Astrocyte (in vitro differentiated cells and primary cell): ENCODE measurements at places on chromosomes 3 and 15.

- DNase-seq, result peak; percentile 99
These were observed 153.6 kb downstream of the TNIK start for GRCh38 chr3:171306631-171307030.

DNA sequence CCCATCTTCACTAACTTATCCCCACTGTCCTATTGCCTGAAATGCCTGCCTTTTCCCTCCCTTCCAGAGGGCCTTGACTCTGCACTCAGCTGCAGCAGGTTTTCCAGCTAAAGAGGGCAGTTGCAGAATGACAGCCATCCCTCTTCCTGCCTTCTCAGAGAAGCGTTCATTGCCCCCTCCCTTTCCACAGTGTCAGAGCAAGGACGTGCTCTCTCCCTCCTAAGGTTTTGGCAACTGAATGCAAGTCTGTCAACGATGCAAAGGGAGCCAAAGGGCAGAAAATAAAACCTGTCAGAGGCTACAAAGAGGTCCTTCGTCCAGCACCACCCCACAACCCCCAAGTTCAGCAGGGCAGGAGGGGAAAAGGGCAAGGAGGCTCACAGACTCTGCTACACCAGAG lies 230.1 kb upstream of the THBS1 start:
- DNase-seq, result no peak

- peak; percentile 38 for DNase-seq
These were observed 524.7 kb downstream of the NAALADL2 start for GRCh38 chr3:175383813-175384212.

DNA sequence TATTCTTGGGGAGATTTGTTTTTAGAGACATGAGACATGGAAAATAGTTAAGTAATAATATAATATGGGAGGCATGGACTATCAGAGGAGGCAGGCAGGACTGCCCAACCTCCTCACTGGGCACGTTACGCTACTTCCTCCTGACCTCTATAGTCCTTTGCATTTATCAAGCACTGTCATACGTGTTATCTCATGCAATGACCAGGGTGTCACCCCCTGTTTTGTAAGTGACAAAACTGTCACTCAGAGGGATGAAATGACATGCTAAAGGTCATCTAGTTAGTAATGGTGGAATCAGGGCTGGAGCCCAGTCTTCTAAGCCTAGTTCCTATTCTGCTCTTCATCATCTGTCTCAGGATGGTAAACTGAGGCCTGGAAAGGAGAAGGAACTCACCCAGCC lies 66.7 kb downstream of the ST6GAL1 start:
- no peak for DNase-seq

DNA sequence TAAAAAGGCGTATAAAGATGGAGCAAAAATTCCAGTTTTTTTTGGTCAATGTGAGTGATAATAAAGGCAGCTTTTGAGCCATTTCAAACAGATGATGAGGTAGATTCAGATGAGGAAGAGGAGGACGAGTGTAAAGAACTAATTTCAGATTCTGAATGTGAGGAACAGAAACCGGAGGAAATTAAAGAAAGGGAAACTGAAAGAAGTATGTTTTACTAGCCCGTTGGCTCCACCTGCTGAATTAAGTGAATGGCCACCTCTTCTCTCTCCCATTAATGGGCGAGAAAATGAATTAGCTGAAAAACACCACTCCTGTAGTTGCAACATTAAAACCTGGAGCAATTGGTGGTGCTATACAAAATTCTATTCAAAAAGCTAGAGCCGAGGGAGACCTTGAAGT lies 55.4 kb downstream of the CYP19A1 start:
- no peak for DNase-seq

DNA sequence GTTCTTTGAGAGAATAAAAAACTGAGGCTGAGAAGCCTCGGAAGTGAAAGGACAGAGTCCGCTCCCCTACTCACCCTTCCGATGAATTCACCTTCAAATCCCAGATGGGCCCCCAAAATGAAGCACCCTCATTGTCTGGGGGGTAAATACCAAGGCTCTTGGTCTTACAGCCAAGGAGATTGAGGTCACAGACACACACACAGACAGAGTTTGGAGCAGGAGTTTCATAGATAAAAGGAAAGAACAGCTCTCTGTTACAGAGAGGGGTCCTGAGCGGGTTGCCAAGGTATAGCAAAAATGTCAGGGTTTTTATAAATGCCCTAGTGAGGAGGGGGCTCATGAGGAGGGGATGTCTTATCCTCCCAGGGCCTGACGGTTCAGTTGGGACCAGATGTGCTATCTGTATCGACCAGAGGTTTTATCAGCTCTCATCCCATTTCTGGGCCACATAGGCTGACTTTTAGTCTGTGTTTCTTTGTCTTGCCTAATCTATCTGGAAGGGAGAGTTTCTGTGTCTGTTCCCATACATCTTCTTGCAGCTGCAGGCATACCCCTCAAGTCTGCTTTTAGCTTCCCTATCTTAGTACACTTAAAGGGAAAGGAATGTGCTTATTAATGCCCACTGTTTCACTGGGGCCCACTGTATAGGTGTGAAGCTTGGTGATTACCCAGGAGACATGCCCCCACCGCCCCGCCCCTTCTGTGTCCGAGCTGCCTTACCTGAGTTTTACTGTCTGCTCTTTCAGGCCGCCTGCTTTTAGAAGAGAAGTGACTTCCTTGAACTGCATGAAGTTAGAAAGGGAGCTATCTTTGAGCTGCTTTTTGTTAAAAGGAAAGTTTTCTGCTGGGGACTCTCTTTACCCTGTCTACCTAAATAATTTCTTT lies 66.8 kb upstream of the ATP11B start:
- no peak for DNase-seq

GRCh38 chr3:8619548-8619947 lies 25.1 kb downstream of the SSUH2 start:
- peak; percentile 87 for DNase-seq

DNA sequence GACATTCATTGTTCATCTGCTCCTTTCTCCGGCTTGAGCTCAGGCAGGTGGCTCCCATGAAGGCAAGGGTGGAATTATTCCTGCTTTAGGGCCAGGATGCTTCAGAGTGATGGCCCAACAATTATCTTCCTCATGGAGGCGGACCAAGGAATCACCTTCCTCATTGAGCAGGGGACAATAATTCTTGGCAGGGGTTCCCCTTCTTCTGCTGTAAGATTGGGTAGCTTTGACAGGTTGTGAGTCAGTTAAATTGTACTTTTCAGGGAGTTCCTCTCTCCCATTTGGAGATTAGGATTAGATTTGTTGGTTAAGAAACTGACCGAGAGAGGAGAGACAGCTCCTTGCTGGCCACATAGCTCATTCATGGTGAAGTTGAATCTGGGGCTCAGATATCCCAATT lies 31.4 kb upstream of the CD47 start:
- DNase-seq, result no peak

GRCh38 chr15:90497376-90497775 lies 32.3 kb upstream of the CRTC3 start:
- DNase-seq, result no peak

DNA sequence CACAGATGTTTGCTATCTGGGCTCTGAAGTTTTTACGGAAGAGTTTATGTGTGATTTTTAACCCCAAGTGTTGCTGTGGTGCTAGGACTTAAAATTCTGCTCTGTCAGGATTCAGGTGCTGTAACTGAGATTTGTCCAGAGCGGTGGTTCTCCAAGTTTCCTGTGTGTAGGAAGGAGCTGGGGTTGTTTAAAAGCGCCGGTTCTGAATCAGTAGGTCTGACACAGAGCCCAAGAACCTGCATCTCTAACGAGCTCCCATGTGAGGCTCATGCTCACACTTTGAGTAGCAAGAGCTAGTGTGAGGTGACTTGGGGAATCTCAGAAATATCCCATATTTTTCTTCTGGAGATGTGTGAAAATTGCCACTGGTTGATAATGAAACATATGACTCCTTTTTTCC lies 325.5 kb downstream of the SATB1 start:
- peak; percentile 35 for DNase-seq

- DNase-seq, result no peak
These were observed 4.8 kb downstream of the ADAMTSL3 start for GRCh38 chr15:83658430-83659416.

DNA sequence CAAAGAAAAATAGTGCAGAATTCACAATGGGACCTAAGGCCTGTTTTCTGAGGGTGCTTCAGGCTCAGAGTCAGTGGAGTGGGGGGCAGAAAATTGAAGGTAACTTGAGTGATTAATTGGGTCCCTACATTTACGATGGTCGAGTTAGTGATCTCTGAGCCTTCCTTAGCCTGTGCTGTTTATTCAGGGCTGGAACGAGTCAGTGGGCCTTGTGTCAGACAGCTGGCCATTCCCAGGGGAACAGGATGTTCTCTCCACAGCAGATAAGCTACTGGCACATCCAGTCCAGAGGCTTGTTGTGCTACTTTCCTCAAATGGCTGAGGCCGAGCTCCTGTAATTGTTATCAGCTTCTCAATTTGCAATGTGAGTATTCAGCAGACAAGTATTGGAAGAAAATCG lies 29.2 kb upstream of the CNTN3 start:
- no peak for DNase-seq

- DNase-seq, result peak; percentile 77
These were observed 174.3 kb upstream of the ZBTB20 start for GRCh38 chr3:115321400-115321805.

GRCh38 chr15:39493424-39494067 lies 87.3 kb upstream of the THBS1 start:
- no peak for DNase-seq

GRCh38 chr15:91783008-91783407 lies 70.5 kb upstream of the SLCO3A1 start:
- no peak for DNase-seq

DNA sequence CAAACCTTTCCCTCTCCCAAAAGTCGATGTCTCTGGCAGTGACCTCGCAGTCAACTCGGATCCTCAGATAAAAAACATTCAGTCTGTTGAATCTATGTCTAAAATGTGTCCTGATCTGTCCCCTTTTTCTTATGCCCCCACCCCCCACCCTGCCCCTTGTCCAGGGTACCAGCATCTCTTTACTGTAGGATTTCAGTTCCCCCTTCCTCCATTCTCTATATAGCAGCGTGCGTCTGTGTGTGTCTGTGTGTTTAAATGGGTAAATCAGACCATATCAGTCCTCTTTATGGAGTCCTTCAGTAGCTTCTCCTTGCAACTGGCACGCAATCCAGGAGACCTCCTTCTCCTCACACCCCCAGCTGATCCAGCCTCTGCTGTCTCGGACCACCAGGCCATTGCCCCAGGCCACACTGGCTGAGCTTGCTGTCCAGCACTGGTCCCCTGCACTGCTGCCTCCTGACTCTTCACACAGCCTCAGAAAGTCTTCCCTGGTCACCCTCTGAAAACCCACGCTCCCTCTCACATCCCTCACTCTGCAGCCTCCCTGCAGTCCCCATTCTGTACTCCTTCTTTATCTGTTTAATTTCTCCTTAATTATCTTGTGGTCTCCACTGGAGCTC lies 1.5 kb downstream of the LRRK1 start:
- DNase-seq, result no peak

DNA sequence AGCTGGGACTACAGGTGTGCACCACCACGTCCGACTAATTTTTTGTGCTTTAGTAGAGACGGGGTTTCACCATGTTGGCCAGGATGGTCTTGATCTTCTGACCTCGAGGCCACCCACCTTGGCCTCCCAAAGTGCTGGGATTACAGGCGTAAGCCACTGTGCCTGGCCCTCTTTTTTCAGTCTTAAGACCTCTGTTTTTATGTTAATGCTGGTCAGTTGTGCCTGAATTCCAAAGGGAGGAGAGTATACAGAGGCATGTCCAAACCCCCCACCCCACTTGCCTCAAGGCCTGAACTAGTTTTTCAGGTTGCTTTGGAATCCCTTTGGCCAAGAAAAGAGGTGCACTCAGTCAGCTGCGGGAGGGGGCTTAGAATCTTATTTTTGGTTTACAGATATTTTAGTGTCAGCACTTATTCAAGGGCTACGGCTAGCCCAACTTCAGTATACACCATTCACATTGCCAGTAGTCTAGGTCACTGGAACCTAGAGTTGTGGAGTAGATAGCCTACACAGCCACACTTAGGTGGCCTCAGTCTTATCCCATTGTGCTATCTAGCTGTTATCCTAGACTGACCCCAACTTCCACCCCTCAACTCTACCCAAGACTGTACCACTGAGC lies 128.0 kb upstream of the TPM1 start:
- DNase-seq, result no peak

GRCh38 chr15:63392361-63393009 lies 10.8 kb upstream of the CA12 start:
- no peak for DNase-seq

DNA sequence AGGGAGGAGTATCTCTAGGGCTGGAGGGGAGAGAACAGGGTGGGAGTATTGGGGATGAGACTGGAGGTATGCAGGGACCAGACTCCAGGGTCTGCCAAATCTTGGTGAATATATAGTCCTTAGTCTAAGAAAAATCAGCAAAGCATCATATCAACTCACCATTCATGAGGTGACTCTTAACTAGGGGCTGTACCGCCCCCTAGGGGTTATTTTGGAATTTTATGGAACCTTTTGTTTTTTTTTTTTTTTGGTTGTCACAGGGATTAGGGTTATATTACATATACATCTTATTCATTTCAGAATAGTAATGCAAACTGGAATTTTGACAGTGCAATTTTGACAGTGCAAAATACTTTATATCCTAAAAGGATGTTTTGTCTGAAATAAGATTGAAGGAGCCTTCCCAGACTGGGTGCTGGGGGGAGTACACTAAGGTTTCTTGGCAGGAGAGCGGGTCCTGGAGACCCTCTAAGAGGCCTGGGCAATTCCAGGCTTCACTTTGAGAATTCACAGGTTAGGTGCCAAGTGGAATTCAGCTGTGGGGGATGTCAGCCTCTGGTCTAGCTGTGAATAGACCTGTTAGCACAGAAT lies 7.5 kb downstream of the CMTM7 start:
- no peak for DNase-seq

DNA sequence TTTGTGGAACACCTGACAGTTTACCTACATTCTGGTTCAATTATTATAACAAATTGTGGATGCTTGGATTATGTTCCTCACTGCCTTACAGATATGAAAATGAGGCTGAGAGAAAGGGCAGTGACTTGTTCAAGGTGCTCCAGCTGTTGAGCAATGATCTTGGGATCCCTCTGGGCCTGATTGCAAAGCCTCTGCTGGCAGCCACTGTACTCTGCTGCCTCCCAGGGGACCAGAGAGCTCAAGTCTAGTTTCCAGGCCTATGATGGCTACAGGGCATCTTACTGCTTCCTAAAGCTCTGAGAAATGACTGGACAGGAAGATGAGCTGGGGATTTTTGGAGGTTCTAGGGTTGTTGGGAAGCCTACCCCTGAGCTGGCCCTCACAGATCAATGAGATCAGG lies 2.3 kb upstream of the SHC4 start:
- DNase-seq, result no peak

DNA sequence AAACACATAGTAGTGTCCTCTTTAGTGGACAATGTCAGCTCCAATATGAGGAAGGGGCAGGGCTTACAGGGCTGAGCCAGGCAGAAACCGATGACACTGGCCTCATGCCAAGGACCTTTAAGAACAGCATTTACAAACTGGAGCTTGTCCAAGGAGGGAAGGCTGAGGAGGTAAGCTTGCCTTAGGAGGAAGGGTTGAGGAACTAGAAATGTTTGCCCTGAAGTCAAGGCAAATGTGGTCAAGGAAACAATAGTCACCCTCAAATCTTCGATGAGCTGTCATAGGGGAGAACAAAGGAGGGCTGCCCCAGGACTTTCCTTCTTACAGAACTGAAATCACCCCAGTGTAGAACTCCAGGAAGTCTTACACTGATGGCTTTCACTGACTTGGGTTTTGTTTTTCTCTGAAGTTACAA lies 136.4 kb downstream of the LIPC start:
- no peak for DNase-seq
